IPS-NIHi11 (cell line): ENCODE measurements at places on chromosomes 5 and 9.

GRCh38 chr5:147483188-147483790 lies 26.6 kb downstream of the DPYSL3 start:
- DNase-seq: no peak

GRCh38 chr9:8815931-8816330 lies 1016.4 kb upstream of the DMAC1 start:
- no peak for DNase-seq

DNA sequence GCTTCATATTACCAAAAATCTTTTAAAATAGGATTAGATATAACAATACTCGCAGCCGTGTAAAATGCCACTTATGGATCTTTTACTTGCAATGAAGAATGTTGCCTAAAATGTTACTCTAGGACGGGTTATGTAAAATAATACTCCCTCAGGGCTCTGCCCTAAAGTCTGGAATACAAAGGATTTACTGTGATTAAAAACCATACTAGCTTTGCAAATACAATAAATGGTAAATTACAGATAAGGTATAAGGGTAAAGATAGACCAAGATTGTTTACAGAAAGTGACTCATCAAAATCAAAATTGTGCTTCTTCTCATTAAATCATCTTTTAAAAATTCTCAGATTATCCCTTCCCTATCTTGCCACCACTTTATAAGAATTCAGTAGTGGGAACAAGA lies 163.6 kb downstream of the MEF2C start:
- DNase-seq: no peak

DNA sequence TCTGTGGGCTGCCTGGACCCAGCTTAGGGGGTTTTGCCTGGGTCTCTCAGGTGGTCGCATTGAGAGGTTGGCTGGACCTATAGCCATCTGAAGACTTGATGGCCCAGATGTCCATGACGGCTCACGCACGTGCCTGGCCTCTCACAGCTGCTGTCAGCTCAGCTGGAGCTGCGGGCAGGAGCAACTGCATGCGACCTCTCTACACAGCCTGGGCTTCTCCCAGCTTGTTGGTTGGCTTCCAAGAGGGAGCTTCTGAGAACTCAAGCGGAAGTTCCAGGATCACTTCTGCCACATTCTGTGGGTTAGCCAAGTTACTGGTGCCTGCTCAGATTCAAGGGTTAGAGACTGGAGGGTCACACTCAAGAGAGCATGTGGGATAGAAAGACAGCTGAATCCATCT lies 99.2 kb downstream of the DAPK1 start:
- DNase-seq: no peak

GRCh38 chr9:15741015-15741414 lies 188.2 kb downstream of the CCDC171 start:
- DNase-seq: no peak

DNA sequence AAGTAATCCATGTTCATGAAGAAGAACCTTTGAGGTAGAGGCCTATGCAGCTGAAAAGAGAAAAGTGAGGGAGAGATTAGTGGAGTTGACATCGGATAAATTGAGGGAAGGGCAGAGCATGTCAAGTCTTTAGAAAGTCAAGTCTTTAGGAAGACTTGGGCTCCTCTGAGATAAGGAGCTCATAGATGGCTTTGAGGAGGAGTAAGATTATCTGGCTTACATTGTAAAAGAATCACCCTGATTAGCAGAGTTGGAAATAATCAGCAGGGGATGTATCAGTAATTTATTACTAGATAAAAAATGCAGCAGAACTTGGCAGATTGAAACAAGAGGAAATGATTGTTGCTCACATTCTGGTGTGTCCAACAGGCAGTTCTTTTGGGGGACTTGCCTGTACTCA lies 727.2 kb upstream of the WWC1 start:
- no peak for DNase-seq

- DNase-seq: no peak
Observed at GRCh38 chr5:5364932-5365331, 57.5 kb upstream of the ICE1 start.

DNA sequence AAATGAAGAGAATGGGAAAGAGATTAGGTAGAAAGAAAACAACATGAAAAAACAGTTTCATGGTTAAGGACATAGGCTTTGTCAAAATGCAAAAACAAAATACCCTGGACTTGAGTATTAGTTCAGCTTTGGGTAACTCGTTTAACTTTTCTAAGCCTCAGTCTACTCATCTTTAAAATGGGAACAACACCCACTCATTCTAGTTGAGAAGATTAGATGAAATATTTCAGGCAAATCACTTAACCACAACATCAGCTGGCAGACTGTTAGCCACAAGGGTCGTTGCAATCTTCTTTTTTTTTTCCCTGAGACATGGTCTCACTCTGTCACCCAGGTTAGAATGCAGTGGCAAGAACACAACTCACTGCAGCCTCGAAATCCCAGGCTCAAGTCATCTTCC lies 185.6 kb downstream of the DCP2 start:
- DNase-seq: no peak

DNA sequence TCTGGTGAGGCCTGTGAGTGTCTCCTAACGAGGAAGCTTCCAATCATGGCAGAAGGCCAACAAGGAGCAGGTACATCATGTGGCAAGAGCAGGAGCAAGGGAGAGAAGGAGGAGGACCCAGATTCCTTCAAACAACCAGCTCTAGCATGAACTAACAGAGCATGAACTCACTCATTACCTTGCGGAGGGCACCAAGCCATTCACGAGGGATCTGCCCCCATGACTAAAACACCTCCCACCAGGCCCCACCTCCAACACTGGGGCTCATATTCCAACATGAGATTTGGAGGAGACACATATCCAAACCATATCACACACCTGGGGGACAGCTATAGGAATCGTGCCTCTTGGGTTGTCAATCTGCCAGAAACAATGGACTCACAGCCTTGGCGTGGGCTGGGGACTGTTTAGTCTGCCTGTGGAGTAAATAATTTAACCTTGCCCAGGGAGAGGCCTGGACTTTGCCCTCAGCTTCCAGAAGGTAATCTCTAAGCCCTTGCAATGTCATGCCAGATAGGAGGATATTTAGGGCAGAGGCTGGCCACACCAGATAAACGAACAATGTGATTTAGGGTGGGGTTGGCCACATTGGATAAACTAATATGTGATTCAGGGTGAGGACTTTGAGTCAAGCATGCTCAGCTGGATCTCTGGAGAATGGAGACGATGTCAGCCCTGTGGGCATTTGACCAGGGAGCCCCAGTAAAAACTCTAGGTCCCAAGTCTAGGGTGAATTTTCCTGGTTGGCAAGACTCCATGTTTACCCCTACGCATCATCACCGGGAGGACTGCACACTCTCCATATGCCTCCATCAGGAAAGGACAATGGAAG lies 13.6 kb upstream of the VDAC1 start:
- DNase-seq: no peak

GRCh38 chr9:127525401-127526188 lies 74.3 kb downstream of the LRSAM1 start:
- DNase-seq: no peak

DNA sequence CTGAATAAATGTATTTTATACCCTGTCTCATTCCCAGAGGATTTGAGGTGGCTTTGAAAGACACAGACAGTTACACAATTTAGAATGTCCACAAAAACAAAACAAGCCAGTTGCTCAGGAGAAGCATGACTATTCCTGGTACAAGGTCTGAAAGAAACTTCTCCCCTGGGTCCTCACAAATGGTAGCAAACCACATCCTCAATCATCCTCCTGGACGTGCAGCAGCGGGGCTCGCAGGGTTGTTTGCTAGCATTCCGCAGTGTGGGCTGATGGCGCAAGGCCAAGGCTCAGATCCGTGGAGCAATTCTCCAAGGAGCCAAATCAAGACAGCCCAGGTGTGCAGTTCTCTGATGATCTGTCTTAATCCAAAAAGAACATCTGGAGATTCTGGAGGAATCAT lies 210.3 kb downstream of the ACTL7B start:
- DNase-seq: no peak

DNA sequence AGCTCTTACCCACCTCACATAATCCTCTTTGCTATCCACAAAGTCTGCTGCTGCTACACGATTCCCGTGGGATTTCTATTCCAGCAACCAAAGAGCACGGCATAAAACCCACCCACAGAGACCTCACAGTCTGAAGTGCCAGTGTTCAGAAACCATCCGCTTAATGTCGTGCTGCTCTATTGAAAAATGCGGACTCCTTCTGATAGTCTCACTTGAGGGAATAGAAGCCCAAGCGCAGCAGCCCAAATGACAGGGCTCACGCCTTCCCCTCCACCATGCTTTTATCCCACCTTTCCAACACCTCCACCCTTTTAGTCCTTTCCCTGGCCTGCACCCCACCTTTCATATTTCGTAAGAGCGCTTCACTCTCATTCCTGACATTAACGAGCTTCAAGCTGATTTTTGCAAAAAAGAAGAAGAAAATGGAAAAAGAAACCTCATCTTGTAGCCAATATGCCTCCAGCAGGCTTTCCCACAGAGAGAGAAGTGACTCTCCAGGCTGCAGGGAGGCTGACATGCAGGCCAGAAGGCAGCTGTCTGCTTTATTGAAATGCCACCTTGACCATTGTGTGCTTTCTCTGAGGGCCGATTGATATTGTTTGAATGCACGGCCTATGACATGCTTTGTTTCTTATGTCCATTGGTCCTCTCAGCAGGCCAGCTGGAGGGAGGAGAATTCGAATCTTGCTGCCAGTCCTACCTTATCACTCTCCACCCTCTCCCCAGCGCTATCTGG lies 70.6 kb upstream of the PCSK1 start:
- DNase-seq: no peak

DNA sequence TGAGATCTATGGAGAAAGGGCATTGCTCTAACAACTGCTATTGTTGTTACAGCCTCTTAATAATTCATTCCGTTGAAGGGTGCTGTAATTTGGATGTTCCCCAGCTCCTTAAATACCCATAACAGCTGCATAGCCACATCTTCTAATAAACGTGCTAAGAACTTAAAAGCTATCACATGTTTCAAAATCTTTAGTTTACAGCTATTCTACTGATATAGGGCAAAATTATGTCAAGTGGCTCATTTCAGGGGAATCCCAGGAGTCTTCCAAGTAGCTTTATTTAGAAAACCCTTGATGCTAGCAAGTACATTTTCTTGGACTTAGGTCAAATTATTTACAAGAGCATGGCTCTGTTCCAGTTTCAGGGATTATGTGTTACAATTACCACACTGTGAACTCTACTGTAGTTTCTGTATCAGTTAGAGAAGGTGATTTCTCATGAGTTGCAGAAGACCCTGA lies 990.4 kb upstream of the ACO1 start:
- no peak for DNase-seq

DNA sequence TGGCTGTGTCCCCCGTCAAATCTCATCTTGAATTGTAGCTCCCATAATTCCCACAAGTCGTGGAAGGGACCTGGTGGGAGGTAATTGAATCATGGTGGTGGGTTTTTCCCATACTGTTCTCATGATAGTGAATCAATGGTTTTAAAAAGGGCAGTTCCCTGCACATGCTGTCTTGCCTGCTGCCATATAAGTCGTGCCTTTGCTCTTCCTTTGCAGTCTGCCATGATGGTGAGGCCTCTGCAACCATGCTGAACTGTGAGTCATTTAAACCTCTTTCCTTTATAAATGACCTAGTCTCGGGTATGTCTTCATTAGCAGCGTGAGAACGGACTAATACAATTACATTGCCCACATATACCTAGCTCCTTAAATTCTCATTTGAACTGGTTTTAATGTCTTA lies 353.0 kb upstream of the KLF4 start:
- DNase-seq: no peak

DNA sequence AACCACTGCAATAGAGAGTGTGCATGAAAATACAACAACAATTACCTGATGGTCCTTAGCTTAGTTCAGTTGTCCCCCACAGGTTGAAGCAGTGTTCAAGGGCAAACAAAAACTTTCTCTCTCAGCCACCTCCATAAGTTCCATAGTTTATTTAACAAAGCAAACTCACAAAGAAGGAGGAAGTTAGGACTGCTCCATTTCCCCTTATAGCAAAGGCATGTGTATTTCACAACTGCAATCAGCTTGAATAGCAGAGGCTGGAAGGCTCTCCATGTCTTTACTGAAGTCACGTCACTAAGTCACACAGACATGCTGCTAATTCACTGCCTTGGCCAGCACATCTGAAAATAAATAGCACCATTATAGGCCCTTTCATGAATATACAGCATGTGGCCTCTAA lies 43.3 kb downstream of the DOCK8 start:
- DNase-seq: no peak

- DNase-seq: no peak
Observed at GRCh38 chr9:129259375-129259774, 81.3 kb upstream of the IER5L start.

- DNase-seq: no peak
Observed at GRCh38 chr5:35884773-35885172, 28.1 kb downstream of the IL7R start.

DNA sequence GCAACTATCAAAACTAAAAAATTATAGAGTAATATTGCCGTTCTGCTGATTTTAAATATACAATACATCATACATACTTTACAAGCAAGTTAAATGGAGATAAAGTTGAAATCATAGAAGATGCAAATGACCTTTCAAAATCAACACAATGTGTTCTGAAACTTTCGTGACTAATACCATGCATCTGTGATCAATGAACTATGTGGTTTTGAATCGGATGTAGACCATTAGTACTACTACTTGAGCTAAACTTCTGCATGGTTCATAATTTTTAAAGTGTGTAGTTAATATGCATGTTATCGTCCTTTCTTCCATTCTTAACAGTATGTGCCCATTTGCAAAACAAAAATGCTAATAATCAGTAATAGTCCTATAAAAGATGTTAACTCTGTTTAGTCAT lies 11.3 kb upstream of the PHF2 start:
- DNase-seq: no peak

DNA sequence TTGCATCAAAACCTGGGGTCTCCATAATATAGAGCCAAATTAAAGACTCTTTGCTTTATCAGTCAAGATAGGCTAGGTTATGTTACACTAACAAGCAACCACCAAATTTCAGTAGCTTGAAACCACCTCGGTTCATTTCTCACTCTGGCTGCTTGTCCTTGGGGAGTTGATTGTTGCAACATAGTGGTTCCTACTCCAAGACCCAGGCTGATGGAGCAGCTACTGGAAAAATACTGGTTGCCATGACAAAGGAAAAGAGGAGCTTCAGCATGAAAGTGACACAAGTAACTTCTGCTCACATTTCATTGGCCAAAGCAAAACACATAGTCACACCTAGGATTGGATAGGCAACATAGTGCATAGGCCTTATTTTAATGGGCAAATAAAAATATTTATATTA lies 18.5 kb upstream of the RCL1 start:
- no peak for DNase-seq

GRCh38 chr9:33517373-33517772 lies 6.7 kb upstream of the ANKRD18B start:
- peak; percentile 36 for DNase-seq

GRCh38 chr9:110124439-110124838 lies 83.5 kb downstream of the C9orf152 start:
- DNase-seq: no peak

DNA sequence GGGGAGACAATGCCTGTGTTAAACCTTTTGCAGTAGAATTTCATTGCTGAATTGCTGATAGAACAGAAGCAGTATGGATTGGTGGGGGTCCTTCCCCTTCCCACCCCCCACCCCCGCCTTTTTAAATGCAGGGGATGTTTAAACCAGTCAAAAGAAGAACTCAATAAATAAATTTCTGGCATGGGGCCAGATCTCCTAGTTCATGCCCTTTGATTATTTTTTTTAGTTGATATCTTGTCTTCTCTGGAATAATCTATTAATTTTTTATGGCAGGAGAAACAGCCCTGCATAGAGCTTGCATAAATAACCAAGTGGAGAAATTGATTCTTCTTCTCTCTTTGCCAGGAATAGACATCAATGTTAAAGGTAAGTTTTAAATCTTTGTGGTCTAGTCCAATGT lies 72.8 kb downstream of the SLF1 start:
- no peak for DNase-seq

GRCh38 chr5:42840269-42840668 lies 28.6 kb upstream of the SELENOP start:
- no peak for DNase-seq

- no peak for DNase-seq
Observed at GRCh38 chr9:112093870-112094216, 81.3 kb downstream of the SUSD1 start.
